Muscle of leg (tissue), 16 donors: ENCODE measurements at places on chromosomes 2 and 18.

- peak; percentile 30 for DNase-seq
Measured at GRCh38 chr2:121489284-121489683, 41.4 kb upstream of the RNU4ATAC start.

- DNase-seq = no peak
Measured at GRCh38 chr2:27148801-27149439, at the start of gene TCF23. TSS of gene TCF23 (plus strand) at chr2:27149004. CDS start at chr2:27149134, 130 bp downstream.

DNA sequence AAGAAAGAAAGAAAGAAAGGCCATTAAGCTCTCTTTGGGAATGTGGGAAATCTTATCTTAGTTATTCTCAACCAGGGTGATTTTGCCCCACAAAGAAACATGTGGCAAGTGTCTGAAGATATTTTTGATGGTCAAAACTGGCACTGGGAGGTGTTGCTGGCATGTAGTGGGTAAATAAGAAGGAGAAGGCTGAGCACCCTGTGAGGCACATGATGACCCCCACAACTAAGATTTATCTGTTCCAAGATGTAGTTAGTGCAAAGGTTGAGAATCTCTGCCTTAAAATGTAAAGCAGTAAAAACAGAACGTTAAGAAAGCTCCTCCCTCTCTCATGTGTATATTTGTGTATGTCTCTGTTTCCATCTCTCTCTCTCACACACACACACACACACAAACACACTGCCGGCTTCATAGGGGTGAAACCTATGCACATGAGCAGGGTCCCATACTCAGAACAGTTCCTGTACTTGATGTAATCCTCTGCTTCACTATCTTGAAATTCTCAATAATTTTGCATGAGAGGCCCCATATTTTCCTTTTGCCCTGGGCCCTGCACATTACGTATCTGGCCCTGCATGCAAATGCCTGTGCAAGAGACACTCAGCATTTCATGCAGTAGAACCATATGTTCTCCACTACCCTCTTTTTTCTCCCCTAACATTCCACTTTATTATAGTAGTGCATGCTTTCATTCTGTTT is 94.3 kb downstream of the MREG start:
- no peak for DNase-seq

DNA sequence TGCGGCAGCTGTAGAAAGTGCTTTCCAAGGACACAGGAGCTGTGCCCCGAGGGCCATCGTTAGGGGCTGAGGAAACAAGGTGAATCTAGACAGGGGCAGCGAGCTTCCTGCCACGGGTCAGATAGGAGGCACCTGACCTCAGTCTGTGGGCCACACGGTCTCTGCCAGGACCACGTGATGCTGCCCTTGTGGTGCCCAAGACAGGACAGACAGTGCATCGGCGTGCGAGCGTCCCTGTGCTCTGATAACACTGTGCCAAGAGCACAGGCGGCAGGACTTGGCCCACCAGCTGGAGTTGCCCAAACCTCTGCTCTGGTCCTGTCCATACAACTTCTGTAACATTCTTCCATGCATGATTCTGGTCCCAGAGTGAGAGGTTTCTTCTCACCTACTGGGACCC is 225.4 kb downstream of the TWIST2 start:
- DNase-seq = no peak

DNA sequence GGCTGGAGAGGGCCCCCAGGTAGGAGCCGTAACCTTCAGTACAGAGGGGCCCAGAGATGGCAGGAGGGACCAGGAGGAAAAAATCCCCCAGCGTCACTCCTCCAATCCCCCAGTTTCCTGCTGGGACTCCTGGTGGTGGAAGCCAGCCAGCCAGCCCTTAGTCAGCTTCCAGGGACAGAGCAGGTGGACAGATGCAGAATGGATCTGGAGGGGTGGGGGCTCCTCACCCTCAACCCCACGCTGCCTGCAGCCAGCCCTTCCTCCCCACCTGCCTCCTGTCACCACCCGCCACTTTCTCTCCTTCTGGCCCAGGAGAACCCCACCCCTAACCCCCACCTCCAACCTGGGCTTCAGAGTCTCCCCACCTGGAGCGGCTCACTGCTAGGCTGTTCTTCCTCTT is 21.1 kb downstream of the EMX1 start:
- DNase-seq = no peak

GRCh38 chr2:96533292-96534073 is 3.1 kb upstream of the ARID5A start:
- DNase-seq = peak; percentile 91

GRCh38 chr2:121699421-121700333 is 37.0 kb downstream of the NIFK start:
- peak; percentile 43 for DNase-seq

DNA sequence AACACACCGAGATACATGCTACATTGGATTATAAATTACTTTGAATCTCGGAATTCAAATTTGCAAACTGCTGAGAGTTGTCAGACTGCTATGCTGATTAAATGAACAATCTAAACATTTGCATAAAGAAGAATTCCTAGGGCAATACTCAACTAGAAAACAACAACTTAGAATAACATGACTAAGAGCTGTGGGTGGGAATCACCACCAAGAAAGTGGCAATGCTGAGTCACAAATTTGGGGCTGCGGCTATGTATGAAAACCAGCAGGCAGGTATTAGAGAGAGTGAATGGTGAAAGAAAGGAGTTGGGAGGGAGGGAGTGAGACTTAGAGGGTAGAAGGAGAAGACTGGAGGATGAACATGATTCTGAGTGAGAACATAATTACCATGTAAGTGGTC is 559.5 kb downstream of the PIK3C3 start:
- no peak for DNase-seq
